ENCODE measurements at places on chromosomes 2 and 18.

GRCh38 chr2:85063981-85064599, 69.1 kb upstream of the TCF7L1 start:
- no peak for DNase-seq

GRCh38 chr2:195313962-195314361, 343.1 kb upstream of the SLC39A10 start:
- no peak for DNase-seq

DNA sequence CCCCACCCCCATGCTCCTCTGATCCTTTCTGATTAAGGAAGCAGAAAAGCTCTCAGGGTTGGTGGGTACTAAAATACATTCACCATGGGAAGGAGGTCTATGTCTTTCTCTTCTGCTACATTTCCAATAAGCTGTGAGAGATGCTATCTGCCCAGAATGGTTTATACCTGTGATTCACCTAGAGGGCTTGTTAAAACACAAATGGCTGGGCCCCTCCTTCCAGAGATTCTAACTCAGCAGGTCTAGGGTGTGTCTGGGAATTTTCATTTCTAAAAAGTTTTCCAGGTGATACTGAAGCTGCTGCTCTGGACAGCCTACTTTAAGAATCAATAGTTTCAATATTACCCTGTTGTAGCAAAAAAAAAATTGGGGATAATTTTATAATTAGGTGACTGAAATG, 772.2 kb upstream of the ZEB2 start:
- DNase-seq = no peak

- no peak for DNase-seq
These were observed 34.8 kb downstream of the PPP1R1C start for GRCh38 chr2:182020286-182021070.

DNA sequence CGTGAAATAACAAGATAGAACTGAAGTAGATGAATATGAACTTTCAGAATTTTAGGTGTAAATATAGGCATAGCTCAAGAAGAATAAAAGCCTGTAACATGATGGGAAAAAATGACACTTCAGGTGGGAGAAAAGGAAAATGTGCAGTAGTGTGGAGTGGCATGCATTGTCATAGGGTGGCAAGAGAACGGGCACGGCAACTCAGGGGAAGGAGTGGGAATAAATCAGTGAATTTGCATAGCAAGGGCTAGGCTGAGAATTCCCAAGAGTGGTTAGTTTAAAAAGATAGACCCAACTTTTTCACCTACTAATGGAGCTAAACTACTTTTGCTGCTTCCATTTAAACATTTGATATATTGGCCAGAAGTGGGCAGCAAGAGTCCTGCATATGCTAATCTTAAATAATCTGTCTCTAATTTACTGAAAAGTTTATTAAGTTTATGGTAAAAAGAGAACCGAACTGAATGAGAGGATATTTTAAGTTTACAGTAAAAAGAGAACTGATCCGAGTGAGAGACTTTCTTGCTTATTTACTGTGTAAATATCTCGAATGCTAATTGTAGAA, 228.1 kb downstream of the CTNNA2 start:
- no peak for DNase-seq

DNA sequence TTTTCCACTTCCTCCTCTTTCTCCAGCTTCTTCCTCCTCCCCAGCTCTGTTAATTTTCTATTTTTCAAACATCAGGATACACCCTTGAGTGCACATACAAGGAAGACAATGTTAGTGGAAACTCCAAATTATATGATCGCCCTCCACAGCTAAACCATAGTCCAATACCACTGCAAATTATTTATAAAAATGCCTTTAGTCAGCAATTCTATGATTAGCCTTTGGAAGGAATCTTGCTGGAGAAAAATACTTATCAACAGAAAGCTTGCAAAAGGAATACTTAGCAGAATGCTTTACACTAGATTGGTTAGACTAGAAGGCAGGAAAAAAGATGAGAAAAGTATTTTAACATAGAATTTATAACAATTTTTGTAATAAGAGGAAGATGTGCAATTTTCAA, 178.9 kb downstream of the FAM124B start:
- DNase-seq = no peak

- DNase-seq = no peak
These were observed 280.0 kb downstream of the FIGN start for GRCh38 chr2:163455815-163456214.

GRCh38 chr2:232502911-232503808, 15.5 kb upstream of the ECEL1 start:
- peak; percentile 44 for DNase-seq

GRCh38 chr2:51981783-51982182, 949.9 kb upstream of the NRXN1 start:
- peak; percentile 44 for DNase-seq

Measured in MCF 10A (cell line).